ENCODE measurements at places on chromosomes 1 and 21. TPM values are rescaled to one million over a fixed set of nuclear protein-coding genes. Genes with fewer than 3 reads are reported as not detected.

The PDIK1L gene
- total RNA-seq, result 18.6 TPM

The FCRL3 gene
- 0.05 TPM for total RNA-seq

The GJB3 gene
- total RNA-seq, result 2.2 TPM

The MROH7 gene
- total RNA-seq, result 7.5 TPM

The NPR1 gene
- 9.5 TPM for total RNA-seq

The TNFRSF25 gene
- total RNA-seq, result 7.1 TPM

The FMO3 gene
- 0.48 TPM for total RNA-seq

- DNase-seq, result no peak
Measured at GRCh38 chr1:189821833-189822232, 655.8 kb downstream of the BRINP3 start.

DNA sequence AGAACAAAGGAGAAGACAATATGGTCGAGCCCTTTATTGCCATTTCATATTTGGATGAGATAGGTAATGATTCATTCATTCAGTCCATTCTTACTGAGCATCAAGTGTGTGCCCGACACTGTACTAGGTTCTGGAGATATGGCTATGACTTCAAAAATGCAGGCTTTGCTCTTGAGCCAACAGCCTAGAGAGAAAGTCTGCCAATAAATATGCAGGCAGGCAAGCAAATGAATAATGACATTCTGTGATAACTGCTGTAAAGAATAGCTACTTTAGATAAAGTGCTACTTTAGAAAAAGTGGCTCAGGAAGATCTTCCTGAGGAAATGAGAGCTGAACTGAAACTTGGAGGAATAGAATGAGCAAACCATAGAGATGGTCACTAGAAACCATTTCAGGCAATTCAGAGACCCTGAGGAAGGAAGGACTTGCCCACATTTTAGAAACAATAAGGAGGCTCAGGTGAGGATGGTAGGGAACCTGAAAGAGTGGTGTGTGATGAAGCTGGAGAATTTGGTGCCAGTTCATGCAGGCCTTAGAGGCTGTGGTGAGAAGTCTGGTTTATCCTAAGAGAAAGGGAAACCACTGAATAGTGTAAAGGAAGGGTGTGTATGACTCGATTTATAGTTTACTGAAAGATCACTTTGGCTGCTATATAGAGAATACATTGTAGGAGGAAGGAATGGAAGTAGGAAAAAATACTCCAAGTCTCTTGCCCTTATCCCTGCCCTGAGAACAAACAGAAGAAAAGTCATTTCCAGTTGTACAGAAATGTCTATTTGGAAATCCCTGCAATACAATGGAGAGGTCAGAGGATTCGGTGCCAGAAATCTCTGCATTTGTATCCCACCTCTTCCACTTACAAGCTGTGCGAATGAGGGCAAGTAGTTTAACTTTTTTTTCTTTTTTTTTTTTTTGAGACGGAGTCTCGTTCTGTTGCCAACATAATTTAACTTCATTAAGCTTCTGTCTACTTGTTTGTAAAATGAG is 167.9 kb downstream of the VPS13D start:
- no peak for DNase-seq

DNA sequence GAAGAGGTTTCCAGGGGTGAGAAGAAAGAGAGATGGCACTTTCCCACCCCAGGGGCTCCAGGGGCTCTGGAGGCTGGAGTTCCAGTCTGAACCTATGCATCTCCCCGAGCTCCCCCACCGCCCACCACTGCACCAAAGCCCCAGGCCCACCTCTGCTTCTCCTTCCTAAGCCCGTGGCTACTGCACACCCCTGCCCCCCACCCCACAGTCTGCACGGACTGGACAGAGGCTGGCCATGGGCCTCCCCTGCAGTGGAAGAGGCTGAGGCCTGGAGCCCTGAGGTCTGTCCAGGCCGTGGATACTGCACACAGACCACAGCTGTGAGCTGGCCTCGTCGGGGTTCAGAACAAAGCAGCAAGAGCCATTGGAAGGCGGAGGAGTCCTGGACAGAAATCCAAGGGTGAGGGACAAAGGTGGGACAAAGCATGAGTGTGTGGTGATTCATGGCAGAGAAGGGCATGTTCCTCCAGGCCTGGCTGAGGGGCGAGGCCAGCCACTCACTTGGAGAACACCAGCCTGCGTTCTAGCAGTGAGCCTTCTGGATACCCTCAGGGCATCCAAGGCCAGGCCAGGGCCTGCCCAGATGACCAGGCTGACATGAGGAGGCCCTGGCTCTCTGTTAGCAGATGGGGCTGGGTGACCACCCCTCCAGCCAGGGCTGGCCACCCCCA is 244.8 kb upstream of the VAMP3 start:
- DNase-seq, result no peak

- no peak for DNase-seq
Measured at GRCh38 chr21:14833666-14834351, 231.0 kb downstream of the NRIP1 start.

GRCh38 chr1:116906812-116907211 is 2.9 kb upstream of the PTGFRN start:
- DNase-seq, result no peak

- no peak for DNase-seq
Measured at GRCh38 chr1:94726981-94727685, 93.0 kb upstream of the SLC44A3 start.

DNA sequence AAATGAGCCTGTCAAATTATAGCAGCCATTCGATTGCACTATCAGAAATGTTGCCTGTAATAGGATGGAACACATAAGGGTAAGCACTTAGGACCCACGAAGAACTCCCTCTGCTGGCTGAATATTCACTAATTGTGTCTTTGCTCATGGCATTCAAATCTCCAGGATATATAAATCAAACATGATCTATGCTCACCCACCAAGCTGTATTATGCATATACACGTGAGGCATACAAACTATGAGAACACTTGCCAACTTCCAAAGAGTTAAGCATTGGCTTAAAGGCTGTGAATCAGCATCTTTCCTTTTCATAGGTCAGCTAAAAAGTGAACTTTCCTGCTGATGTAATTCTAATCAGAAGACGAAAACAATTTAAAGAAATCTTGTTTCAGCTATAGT is 34.5 kb downstream of the TMPRSS15 start:
- no peak for DNase-seq

GRCh38 chr1:47227341-47228232 is 4.4 kb downstream of the TAL1 start:
- DNase-seq, result no peak

- DNase-seq, result no peak
Measured at GRCh38 chr21:43369124-43369523, 57.8 kb downstream of the SIK1 start.

DNA sequence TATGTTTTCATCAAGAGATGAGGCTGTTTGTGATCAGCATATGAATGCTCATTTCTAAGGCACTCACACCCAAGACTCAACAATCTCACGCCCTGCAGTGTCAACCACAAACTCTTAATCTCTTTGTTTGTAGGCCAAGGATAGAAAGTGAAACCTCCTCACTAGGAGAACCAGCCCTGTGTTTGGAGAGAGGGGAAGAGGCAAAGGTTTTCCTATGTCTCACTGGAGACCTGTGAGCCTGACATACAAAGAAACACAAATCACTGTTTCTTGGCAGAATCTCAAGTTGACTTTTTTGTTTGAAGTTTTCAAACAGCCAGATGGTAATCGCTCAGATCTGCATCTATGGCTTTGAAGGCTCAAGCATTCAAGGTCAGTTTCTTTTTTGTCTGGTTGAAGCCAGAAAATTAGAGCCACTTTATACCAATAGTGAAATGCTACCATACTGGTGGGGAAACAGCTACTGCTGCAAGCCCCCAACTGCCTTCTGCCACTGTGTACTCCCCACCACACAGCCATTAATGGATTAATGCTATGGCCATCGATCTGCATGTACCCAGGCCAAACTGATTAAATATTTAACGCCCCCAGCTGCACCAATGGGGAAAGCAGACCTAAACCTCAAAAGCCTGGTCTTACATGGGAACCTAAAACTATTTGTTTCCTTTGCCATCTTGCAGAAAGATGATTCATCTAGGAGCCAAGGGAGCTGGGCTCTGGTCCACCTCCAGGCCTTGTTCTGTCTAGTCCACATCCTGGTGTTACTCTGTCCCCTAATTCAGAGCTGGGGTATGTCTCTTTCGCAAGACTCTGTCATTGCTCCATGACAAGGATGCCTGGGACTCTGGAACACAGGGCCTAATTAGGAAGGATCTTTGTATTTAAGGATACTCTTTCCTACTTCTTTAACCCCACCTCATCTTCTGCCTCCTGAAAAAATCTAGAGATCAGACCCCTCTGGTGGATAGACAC is 16.3 kb downstream of the PDZK1 start:
- DNase-seq, result peak; percentile 10

- no peak for DNase-seq
Measured at GRCh38 chr1:184788970-184789369, 34.3 kb upstream of the EDEM3 start.

DNA sequence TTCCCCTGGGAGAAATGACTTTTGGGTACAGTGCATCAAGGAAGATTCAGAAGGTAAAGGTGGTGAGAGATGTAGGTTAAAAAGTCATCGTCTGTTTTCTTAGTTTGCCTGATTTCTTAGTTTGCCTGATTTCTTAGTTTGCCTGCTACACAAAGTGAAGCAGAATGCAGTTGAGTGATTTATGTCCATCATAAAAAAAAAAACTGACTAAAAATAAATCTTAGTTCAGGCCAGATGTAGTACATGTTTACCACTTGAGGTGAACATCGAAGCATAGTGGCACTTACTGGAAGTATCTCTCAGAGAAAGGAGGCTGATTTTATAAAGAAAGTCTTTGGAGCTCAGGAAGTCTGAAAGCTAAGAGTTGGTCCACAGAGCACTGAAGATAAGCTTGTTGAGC is 79.5 kb downstream of the LRRC8D start:
- no peak for DNase-seq

All from urinary bladder (tissue), 4 donors.